ENCODE measurements at places on chromosomes 3 and 15.

- DNase-seq: no peak
Measured at GRCh38 chr15:74573987-74574386, 33.0 kb downstream of the ARID3B start.

- DNase-seq: no peak
Measured at GRCh38 chr3:158802409-158803268, 785 bp downstream of the MFSD1 start.

- no peak for DNase-seq
Measured at GRCh38 chr3:179840985-179841384, 188.1 kb downstream of the USP13 start.

DNA sequence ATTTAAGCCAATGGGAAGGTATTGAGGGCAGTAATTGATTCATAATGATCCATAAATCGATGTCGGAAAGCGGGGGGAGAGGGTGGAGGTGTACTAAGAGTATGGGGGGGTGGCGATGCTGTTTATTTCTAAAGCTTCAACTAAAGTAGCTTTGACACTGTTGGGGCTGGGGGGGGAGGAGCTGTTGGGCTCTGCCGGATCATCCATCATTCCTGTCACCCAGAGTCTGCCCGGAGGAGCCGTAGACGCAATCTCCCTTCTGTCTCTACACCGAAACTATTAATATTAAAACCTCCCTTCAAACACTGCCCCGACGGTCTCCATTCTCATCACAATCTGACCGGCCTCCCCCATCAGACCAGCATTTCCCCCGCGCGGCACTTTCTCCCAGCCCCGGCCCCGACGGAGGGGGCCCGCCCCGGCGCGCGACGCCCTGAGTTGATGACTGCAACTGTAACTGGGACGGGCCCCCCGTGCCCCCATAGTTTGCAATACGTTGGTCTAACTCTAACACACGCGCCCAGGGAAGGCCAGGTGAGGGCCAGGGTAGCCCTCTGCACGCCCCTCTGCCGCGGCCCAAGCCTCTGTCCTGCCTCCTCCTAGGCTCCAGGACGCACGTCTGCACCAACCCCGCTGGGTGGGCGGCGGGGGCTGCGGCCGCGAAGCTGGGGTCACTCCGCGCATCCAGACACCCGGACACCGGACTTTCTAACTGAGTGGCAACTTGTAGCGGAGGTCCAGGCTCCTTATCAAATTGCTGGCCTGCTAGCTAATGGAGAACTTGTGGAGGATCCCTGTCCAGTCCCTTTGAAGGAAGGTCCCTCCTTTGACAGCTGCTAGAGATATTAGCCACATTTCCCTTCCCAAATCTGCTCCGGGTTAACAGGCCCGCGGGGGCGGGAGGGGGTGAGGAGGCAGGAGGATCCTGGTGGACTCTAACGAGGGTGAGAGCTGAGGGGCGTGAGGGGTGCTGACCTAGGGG is 212.0 kb downstream of the MEIS2 start:
- DNase-seq: no peak

DNA sequence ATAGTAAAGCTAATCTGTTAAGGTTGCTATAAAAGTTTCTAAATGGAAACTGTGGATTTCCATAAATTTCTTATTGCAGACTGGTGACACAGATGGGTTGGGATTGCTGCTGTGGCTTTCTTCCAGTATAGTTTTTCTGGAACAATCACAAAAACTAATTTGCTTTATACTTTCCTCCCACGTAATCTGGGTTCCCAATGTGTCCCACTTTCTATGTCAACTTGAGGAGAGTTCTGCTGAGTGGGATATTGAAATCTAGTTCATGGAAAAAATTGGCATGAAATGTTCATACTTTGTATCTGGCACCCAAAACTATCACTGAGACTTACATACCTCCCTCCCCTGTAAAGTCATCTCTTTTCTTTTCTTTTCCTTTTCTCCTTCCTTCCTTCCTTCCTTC is 126.8 kb downstream of the TGFBR2 start:
- no peak for DNase-seq

- no peak for DNase-seq
Measured at GRCh38 chr3:188274249-188274915, 120.4 kb downstream of the LPP start.

GRCh38 chr15:47506329-47507100 is 210.8 kb upstream of the SEMA6D start:
- no peak for DNase-seq

DNA sequence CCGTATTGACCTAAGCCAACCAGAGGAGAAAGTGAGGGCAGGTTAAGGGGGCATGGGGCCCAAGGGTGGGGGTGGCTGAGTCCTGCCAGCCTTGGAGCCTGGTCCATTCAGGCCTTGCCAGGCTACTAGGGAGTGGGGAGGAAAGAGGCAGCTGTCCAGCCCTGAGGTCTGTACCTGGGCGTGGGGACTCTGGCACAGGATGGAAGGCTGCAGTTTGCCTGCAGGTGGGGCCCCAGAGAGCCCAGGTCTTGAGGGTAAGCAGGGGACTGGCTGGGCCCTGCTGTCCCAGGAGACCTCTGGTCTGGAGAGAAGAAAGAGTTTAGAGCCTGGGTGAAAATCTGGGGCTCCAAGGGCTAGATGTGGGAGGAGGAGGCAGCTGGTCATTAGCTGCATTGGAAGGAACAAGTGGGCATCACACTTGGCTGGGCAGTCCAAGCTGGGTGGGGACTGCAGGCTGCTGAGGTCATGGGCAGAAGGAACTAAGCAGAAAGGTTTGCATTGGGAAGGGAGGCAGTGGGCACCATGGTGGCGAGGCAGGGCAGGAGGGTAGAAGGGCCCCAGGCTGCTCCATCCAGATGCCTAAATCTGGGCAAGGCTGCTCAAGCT is 108.4 kb downstream of the OXNAD1 start:
- no peak for DNase-seq

Data from NCI-H1417 treated with DMSO at 0.1 percent for 48 hours (cell line).